ENCODE measurements at places on chromosomes 3 and 15.
A peak's percentile ranks its signal among the peaks of the same experiment; 100 is the strongest.

GRCh38 chr3:100852840-100853239 is 140.4 kb downstream of the ABI3BP start:
- DNase-seq, result no peak

GRCh38 chr3:197024881-197025735 is 4.5 kb downstream of the MELTF start:
- DNase-seq, result no peak

GRCh38 chr3:107910713-107911259 is 180.0 kb downstream of the CD47 start:
- no peak for DNase-seq

DNA sequence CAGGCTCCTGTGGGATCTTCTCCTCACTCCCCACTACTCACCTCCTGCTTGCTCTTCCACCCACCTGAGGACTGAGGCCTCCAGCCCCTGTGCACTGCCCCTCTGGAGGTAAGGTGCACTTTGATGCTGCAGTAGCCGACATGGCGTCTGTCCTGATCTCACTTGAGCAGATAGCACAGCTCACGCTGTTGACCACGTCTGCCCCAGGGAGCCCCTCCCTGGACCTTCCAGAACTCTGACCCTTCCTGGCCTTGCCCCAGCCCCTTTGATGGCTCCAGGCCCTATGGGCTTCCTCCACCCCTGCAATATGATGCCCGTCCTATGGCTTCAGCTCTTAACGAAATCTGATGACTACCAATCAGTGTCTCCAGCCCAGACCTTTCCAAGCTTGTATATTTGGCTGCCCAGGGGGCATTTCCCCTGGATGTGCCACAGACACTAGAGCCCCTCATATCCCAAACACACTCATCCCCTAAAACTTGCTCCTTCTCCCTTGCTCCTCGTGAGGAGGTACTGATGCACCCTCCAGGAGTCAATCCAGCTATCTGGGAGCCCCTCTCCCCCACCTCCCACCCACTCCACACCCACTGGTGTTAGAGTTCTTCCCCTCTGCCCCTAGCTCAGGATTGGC is 27.1 kb downstream of the KY start:
- DNase-seq, result no peak

DNA sequence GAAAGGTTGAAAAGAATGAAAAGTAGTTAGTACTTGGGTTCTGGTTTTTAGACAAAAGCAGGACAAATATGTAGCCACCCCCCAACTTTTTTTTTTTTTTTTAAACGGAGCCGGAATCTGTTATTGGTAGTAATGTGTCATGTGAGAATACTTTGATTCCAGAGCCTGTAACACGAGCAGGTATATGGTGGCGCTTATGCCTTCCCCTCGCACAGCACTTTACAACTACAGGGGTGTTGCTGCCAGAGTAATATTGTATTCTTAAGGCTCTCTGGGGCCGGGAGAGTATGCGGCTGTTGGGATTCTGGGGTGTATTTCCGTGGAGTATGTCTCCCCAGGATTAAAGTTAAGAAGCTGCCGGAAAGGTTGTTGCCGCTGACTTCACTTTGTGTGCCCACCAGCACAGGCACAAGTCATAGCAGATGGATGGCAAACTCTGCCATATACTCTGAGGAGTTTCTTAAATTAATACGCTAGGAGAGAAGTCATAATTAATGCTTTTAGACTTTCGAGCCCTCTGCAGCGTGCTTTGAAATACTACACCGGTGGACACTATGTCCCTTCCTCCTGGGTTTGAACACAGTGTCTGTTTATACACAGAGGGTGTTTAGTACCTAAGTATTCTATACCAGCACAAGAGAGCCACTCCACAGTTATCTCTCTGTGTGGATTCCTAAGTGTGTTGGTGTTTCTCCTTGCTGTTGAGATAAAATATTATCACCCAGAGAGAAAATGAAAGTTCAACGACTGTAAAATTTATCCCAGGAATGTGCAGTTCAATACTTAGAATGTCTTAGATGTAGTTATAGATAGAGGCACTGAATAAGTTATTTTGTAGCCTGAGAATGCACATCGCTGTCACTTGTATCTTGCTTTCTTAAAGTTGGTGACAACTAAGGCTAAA is 1.4 kb downstream of the MBNL1 start:
- no peak for DNase-seq

- peak; percentile 43 for DNase-seq
Observed at GRCh38 chr3:86867982-86868381, 123.0 kb downstream of the VGLL3 start.
